ENCODE measurements at places on chromosomes 1 and 21.

DNA sequence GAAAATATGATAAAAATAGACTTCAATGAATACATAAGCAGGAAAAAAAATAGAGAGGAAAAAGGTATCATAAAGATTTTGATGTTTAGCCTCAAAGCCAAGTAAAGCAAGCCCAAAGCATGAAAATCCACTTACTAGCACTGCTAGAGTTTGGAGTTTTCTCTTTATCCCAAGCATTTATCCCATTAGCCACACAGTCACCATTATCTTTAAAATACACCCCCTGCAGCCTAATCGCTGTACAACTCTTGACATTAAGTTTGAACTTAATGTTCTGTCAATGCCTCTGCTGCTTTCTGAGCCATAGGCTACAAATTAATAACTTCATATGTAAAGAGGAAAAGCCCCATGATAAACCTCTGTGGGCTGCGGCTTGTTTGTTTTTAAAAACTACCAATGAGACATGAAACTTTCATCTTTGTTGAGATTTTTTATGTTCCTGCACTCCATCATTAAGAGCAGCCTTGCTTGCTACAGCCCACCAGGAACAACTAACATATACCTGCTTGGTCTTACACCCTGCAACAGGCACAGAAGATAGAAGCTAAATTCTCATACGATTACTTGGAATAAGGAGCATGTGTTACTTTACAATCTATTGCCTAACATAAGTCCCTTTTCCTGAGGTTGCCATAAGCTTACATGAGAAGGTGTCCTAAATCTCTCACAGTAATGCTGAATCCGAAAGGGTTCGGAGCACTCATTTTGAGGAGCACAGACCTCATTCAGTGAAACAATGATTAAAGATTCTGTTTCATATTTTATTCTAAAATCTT is 202.4 kb downstream of the SMYD3 start:
- no peak for DNase-seq

DNA sequence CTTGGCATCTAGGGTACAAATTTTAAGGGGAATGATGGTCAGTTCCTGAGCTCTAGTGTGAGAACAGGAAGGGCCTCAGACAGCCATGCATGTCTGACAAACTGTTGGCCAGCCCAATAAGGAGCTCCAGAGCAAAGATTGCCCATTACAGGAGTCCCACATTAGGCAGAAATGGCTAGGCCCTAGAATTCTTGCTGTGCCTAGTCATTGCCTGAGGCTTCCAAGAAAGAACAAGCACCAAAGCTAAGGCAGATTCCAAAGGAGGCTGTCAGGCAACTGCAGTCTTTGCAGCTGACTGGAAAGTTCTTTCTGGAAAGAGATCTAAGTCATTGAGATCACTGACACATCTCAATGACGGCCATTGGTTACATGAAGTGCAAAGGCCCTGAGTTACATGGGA is 3.9 kb upstream of the STIL start:
- no peak for DNase-seq

DNA sequence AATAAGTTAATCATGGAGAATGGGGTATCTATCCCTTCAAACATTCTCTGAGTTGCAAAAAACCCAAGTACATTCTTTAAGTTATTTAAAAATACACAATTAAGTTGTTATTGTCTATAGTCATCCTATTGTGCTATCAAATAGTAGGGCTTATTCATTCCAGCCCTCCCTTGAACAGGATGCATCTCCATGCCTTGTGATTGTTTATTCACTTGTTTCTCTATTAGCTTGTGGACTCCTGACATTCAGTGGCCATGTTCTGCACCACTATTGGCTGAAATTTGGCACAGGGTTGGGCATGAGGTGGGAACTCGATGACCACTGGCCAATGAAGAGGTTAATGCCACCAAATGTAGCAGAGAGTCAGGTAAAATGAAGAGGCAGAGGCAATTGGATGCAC is 272.8 kb downstream of the TNR start:
- DNase-seq, result no peak

- no peak for DNase-seq
These were observed 1.6 kb downstream of the TTC13 start for GRCh38 chr1:230976825-230977747.

DNA sequence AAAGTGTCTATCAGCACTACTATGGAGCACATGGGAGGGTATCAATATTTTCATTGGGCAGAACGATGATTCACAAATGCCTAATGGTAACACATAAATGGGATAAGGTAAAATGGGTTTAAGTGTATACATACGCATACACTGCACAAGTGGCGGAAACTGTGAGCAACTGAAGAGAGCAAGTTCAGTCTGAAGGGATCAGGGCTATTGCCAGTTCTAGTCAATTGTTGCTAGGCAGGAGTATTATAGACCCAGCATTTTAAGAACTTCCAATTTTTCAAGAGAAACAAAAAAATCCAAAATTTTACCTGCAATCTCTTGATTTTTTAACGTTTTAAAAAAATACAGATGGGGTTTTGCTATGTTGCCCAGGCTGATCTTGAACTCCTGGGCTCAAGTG is 23.1 kb downstream of the FOXJ3 start:
- no peak for DNase-seq

GRCh38 chr1:56200442-56200841 is 378.9 kb downstream of the PLPP3 start:
- DNase-seq, result no peak

DNA sequence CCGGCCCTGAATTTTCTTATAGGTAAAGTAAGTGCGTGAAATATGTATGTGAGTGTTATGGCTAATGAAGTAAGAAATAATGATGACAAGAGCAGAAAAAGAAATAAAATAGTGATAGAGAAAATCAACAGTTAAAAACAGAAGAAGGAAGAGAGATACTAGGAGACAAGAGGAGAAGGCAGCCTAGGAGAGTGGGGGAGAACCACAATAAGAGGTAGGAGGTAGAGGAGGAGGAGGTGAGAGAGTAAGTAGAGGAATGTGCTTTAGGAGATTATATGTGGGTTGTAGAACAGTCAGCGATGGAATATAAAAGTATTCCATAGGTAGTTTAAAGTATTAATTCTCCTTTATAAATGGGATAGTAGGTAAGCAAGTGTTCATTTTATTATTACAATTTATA is 861.5 kb upstream of the B3GALT2 start:
- DNase-seq, result no peak

- no peak for DNase-seq
These were observed 1.8 kb downstream of the MFN2 start for GRCh38 chr1:11982010-11982392.

DNA sequence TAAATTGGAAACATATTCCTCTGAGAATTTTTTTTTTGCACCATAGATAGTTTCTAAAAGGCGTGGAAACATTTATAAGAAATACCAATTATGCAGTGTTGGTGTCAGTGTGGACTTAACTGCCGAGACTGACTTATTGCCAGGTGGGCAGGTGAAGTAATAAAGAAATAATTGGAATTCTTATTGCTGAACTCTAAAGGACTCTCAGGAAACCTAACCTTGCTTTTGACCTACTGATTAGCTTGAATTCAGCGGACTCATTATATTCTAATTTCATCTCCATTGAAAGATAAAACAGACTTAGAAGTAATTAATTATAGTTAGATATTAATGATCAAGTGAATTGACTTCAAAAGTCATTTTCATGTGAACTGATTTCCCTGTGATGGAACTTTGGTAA is 26.3 kb downstream of the KCNK1 start:
- DNase-seq, result no peak

DNA sequence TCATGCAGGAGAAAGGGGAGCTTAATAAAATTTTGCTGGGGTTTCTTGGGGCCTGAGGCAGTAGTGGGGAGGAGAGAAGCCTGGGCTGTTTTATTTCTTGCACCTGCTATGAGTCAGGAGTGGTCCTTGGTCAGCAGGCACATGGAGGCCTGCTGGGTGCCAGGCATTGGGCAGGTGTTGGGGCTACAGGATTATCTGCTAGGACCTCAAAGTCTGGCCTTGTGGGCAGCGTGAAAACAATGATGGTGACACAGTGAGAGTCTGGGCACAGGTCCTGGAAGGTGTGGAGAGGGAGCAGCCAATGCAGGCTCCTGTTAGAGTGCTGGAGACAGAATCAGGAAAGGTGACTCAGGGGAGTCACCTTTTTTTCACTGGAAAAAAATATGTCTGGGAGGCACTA is 17.2 kb downstream of the ROR1 start:
- no peak for DNase-seq

- DNase-seq, result no peak
These were observed 5.1 kb downstream of the ZNF692 start for GRCh38 chr1:248853663-248854375.

DNA sequence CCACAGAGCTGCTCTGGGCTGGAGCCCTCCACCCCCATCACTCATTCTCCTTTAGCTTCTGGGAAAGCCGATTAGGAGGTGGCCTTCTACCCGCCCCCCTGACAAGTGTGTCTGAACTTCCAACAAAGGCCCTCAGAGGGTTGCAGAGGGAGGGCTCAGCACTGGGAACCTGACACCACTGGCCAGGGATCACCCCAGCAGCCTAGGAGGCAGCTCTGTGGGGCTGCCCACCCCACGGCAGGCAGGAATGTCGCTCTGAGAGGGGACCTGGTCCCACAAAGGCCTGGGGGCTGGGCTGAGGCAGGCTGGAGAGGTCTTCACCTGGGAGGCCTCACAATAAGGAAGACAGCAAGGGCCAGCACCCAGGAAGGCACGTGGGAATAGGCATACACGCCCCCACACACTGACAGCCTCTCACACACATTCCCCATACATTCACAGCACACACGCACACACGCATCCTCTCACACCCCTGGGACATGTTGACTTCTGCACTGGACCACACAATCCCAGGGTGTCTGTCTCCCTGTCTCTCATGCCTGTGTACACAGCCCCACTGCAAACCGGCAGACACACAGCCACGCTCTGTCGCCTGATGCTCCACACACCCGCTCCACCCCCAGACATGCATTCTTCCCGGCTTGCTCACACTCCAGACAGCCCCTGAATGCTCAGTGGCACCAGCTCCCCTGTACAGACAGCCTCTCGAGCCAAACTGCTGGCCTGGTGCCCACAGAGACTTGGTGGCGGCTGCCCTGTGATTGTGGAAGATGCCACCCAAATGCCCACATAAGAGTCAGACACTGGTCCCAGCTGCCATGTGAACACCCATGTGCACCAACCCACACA is 30.7 kb downstream of the DMBX1 start:
- DNase-seq, result no peak

DNA sequence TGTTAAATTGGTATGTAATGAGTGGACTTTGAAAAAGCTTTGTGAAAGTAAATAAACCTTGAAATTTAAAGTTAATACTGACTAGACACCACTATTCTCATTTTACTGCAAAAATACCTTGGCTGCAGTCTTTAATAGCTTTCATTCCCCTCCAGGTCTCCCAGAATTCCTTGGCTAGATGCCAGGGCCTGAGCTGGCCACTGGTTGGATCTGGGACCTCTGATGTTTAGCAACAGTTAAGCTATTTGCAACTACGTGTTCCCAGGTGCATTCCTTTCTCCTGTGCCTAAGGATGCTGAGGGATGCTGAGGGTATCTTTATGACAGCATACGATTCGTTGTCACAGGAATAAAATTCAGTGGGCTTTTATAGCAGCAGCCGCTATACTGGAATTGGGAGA is 938.7 kb downstream of the TTLL7 start:
- DNase-seq, result no peak

DNA sequence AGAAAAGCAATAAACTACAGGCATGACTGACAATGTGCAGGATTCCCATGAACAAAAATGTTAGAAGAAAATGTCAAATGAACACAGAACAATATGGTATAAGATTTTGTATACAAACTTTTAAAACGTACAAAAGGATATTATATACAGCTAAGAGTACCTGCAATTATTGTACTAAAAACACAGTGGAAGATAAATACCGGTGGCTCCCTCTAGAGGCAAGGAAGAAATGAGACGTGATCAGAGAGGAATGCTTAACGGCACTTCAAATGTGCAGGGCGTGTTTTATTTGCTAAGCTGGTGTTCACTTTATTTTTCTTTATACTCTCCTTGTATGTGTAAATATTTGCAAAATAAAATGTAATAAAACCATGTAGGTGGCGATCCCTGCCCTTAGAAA is 191.8 kb upstream of the SAMSN1 start:
- peak; percentile 2 for DNase-seq

- DNase-seq, result no peak
These were observed 492.0 kb upstream of the RUNX1 start for GRCh38 chr21:35540950-35541638.

DNA sequence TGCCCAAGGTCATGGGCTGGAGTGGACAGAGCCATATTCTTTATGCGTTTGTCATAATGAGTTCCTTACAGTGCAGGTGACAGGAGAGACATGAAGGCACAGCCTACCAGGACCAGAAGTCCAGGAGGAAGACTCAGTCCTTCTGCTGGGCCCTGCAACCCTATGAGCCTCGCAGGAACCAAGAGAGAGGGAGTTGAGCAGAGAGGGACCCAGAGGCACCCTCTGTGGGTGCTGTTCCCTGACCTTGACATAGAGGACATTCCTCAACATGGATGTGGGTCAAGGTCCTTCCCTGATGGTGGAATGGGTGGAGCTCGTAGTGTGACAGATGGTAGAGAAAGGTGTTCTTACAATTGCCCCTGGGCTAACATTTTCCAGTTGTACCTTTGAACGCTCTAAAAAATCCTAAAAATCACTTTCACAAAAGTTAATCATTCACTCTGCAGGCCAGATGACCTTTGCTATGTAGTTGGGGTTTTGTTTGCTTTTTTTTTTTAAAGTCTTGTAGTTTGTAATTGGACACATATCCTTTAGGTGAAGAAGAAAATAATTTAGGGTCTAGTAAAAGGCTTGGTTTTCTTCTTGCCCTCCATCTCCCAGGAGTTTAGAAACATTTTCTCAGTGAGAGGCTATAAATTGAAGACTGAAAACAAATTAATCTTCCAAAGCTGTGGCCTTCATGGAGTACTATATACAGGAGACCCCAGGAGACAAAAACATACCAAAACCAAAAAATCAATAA is 41.9 kb downstream of the MAB21L3 start:
- no peak for DNase-seq

DNA sequence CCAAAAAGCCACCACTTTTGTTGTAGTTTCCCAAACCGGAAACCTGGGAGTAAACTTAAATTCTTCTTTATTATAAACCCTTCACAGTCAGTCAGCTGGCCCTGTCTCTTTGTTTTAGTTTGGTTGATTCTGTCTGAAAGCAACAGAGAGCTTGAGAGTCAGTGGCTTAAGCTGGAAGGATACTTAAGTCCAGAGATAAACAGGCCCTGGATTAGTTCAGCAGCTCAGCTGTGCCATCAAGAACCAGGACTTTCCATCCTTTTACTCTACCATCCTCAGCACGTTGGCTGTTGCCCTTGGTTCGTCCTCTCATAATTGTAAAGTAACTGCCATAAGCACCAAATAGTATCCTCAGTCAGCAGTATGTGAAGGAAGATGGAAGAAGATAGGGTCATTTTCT is 4.5 kb downstream of the DESI2 start:
- no peak for DNase-seq

DNA sequence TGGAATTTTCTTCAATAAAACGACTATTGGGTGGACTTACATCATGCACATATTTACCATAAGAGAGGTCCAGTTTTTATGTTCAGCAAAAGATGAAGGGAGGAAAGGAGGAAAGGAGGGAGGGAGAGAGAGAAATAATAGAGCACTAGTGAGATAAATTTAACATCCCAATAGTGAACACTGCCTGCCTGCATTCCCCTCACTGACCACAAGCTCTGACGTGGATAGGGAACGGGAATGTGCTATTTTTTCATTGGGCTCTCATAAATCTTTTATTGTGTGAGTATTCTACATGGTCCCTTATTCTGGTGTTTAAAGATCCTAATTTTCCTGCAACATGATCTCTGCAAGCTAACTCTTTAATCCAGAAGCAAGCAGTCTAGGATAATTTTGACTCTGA is 82.1 kb downstream of the TTC3 start:
- no peak for DNase-seq

All from substantia nigra (tissue), 51 donors.